ENCODE measurements at places on chromosomes 4 and X. TPM values are rescaled to one million over a fixed set of nuclear protein-coding genes. Genes with fewer than 3 reads are reported as not detected.

TXK gene
- total RNA-seq: 74.9 TPM

RS1 gene
- not detected for total RNA-seq

GNL3L gene
- total RNA-seq: 21.2 TPM

CENPVL3 gene
- not detected for total RNA-seq

SRPX gene
- total RNA-seq: 0.10 TPM

NDST4 gene
- not detected for total RNA-seq

FAM50A gene
- total RNA-seq: 19.1 TPM

CXCL1 gene
- 9.3 TPM for total RNA-seq

ESX1 gene
- total RNA-seq: not detected

YY2 gene
- 1.5 TPM for total RNA-seq

ANKRD17 gene
- 34.4 TPM for total RNA-seq

SMIM10 gene
- total RNA-seq: not detected

CFAP99 gene
- 0.10 TPM for total RNA-seq

RIPPLY1 gene
- not detected for total RNA-seq

KCTD8 gene
- not detected for total RNA-seq

FAAH2 gene
- 7.9 TPM for total RNA-seq

TMEM47 gene
- not detected for total RNA-seq

GAGE12J gene
- total RNA-seq: not detected

NHS gene
- 0.31 TPM for total RNA-seq

NAT8L gene
- 0.10 TPM for total RNA-seq

PORCN gene
- total RNA-seq: 13.6 TPM

MAGEA1 gene
- not detected for total RNA-seq

TMEM271 gene
- not detected for total RNA-seq

SGMS2 gene
- total RNA-seq: 8.6 TPM

CXorf65 gene
- 22.4 TPM for total RNA-seq

LGI2 gene
- not detected for total RNA-seq

ADH1C gene
- total RNA-seq: not detected

VCX3A gene
- not detected for total RNA-seq

PPP4R3C gene
- 0.10 TPM for total RNA-seq

RAB40A gene
- total RNA-seq: not detected

GPR143 gene
- total RNA-seq: not detected

NPFFR2 gene
- 0.21 TPM for total RNA-seq

ASB11 gene
- not detected for total RNA-seq

NLRP2B gene
- 0.10 TPM for total RNA-seq

FAM47E gene
- total RNA-seq: 0.21 TPM

All from mononuclear cell (primary cell).